HS-5 (cell line): ENCODE measurements at places on chromosomes 13 and 19.

DNA sequence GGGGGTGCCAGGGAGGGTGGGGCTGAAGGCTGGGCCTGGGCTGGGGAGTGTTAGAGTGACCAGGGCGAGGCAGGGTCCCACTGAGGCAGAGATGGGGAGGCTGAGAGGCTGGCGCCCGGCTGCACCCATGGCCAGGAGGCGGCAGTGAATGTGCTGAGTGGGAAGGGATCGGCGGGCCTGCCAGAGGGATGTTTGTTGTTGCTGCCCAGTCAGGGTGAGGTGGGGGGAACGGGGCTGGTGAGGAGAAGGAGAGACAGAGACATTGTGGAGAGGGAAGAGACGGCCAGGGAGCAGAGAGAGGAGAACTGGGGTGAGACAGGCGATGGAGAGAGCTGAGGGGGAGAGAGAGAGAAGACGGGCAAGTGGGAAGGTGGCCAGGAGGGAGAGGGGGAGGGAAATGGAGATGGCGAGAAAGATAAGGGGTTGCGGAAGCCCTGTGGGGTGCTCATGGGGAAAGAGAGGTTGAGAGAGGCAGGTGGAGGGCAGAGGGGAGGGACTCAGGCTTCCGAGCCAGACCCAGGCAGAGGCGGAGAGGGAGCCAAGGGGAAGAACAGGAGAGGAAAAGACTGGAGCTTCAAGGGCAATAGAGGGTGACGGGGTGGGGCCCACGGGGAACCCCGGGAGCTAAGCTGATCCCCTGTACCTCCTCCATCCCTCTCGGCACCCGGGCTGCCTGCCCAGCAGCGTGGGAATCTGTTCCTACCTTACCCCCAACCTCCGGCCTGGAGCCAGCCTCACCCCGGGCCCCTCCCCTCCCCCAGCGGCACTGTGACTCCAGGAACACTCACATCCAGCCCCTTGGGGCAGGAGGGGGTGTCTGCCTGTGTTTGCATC lies 690 bp upstream of the B3GNT8 start:
- DNase-seq: no peak

- no peak for DNase-seq
Observed at GRCh38 chr13:79402074-79402635, 3.9 kb downstream of the RBM26 start.

- DNase-seq: no peak
Observed at GRCh38 chr13:103276775-103277498, 210.7 kb upstream of the SLC10A2 start.

DNA sequence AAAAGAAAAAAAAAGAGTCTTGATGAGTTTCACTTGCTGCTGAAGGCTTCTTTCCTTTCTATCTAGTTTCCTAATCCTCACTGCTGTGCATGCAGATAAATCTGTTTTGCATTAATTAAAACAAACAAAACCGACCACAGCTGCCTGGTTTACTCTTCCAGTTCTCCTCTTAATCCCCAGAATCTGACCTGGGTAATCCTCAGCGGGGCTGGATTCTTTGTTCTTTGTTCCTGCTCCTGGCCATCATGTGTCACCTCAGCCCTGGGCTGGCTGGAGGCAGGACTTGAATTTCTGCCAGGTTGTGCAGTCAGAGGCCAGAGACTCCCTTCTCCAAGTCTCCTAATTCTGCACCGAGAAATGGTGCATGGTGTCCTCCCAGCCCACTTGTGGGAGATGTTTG lies 52.2 kb upstream of the CYP4F8 start:
- no peak for DNase-seq
